ENCODE measurements at places on chromosomes 16 and 17.

- no peak for DNase-seq
These were observed 598 bp upstream of the PGAP3 start for GRCh38 chr17:39688475-39688835.

GRCh38 chr16:76777721-76778465, 413.1 kb upstream of the MON1B start:
- DNase-seq: no peak

- no peak for DNase-seq
These were observed 177.0 kb upstream of the IRX6 start for GRCh38 chr16:55146966-55147365.

DNA sequence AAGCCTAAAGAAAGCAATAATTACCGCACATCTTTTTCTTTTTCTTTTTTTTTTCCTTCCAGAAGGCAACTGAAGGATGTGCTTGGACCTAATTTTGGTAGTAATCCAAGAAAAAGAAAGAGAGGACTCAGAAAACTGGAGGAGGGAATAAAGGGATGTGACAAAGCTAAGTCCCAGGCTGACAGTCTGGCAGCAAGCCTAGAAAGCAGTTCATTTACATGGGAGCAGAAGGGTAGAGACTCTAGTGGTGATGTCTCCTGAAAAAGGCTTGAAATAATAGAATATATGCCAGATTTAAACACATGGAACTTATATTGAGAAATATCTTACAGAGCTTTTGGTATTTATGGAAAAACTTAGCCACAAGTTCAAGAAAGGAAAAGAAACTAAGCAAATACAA, 101.0 kb upstream of the SHISA6 start:
- no peak for DNase-seq

DNA sequence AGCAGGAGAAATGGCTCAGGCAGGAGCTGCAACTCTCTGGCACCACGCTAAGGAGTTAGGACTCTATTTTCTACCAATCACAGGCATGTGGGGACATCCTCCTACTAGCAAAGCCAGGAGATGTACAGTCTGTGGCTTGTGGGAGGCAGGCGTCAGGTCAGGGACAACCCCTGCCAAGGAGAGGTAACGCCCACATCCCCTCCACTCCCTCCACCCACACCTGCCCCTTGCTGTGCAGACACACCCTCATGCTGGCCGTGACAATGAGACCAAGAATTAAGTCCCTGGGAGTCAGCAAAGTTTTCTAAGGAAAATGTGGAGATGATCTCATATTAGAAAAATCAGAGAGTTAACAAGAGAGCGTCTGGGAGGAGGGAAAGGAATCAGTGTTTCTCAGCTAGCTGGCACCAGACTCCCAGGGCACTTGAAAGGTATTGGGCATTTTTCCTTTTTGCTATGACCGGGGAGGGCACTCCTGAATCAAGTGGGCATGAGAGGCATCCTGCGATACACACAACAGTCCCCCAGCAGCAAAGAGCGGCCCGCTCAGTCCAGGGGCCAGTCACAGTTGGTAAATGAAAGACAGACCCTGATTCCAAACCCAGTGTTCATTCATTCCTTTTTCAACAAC, 87.3 kb upstream of the RPL38 start:
- DNase-seq: no peak

GRCh38 chr17:76277300-76278267, 12.4 kb downstream of the UBALD2 start:
- DNase-seq: no peak

GRCh38 chr17:1649844-1650501, at the start of gene RILP:
Gene RILP, minus strand, starts transcription at chr17:1649866. Its CDS starts 62 bp downstream, at chr17:1649804.
- DNase-seq: peak; percentile 70

GRCh38 chr17:27513849-27514248, 57.6 kb downstream of the KSR1 start:
- DNase-seq: no peak

DNA sequence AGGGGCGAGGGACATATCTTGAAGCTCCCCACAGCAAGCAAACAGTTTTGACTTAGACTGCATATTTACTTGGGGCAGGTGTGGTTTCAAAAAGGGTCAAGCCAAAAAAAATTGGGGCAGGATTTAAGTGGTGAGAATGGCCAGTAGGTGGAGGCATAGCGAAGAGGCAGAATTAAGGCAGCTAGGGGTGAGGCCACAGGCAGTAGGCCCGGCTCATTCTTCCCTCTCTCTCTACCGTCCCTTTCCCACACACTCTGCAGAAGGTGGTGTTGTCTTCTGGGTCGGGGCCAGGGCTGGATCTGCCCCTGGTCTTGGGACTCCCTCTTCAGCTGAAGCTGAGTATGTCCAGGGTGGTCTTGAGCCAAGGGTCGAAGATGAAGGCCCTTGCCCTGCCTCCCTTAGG, 2.6 kb downstream of the SHBG start:
- peak; percentile 75 for DNase-seq

- DNase-seq: no peak
These were observed 69.8 kb downstream of the MRM3 start for GRCh38 chr17:851924-852323.

DNA sequence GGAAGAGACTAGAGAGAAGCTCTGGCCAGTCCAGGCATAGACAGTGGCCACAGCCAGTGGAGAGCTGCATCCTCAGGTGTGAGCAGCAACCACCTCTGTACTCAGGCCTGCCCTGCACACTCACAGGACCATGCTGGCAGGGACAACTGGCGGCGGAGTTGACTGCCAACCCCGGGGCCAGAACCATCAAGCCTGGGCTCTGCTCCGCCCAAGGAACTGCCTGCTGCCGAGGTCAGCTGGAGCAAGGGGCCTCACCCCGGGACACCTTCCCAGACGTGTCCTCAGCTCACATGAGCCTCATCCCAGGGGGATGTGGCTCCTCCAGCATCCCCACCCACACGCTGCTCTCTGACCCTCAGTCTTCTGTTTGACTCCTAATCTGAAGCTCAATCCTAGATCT, 3.2 kb downstream of the RHBDF1 start:
- no peak for DNase-seq

DNA sequence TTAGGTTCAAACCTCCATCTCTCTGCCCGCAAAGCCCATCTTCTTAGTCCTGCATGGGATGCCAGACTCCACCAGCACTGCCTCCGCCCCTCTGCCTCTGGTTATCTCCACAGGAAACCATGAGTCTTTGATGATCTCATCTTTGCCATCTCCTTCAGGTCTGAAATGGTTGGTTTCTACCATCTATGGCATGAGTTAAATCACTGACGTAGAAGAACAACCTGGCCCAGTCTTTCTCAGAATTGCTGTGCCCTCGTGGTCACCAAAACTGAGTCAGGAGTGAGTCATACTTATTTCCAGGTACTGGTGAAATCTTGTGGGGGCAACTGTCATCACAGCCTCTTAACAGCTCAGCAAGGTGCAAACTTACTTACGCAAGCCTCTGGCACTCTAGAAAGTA, 468.7 kb upstream of the C16orf82 start:
- DNase-seq: no peak

DNA sequence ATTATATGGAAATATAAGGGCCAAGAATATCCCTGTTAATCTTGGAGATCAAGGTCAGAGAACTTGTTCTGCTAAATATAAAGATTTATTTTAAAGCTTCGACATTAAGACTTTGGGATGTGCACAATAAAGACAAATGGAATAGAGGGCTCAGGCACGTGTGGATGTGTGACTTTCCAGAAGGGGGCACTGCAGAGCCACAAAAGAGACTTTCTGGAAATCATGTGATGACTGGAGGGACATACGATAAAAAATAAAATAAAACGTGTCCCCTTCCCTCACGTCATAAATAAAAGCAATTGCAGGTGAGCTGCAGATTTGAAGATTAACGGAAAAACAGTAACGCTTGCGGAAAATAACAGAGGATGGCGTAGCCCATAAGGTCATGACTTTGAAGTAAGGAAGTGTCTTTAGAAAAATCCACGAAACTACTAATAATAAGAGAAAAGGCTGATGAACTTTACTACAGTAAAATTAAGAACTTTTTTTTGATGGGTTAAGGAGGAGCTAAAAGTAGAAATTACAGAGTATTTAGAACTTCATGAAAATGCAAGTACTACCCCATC, 9.4 kb upstream of the ENGASE start:
- peak; percentile 83 for DNase-seq

GRCh38 chr16:78821335-78821734, 721.9 kb downstream of the WWOX start:
- DNase-seq: no peak

DNA sequence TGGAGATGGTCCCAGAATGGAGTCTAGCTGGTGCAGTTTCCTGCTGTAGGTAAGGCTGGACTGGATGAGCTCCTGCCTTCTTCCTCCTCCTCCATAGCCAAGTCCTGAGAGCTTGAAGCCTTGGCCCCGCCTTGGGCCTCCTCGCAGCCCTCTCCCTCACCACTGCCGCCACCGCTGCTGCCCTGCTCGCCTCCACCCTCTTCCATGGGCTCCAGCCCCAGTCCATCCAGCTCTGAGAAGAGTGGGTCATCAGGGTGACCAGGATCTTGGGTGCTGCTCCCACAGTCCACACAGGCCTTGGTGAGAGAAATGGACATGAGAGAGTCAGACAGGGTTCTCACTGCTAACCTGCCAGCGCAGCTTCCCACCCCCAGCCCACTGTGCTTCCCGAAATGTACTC, 11.2 kb downstream of the PER1 start:
- no peak for DNase-seq

- no peak for DNase-seq
These were observed 4.5 kb upstream of the MRPL38 start for GRCh38 chr17:75909051-75909811.

- DNase-seq: no peak
These were observed 509.6 kb downstream of the CDH13 start for GRCh38 chr16:83136419-83136818.

- DNase-seq: no peak
These were observed 441.0 kb upstream of the SOX9 start for GRCh38 chr17:71679832-71680231.

DNA sequence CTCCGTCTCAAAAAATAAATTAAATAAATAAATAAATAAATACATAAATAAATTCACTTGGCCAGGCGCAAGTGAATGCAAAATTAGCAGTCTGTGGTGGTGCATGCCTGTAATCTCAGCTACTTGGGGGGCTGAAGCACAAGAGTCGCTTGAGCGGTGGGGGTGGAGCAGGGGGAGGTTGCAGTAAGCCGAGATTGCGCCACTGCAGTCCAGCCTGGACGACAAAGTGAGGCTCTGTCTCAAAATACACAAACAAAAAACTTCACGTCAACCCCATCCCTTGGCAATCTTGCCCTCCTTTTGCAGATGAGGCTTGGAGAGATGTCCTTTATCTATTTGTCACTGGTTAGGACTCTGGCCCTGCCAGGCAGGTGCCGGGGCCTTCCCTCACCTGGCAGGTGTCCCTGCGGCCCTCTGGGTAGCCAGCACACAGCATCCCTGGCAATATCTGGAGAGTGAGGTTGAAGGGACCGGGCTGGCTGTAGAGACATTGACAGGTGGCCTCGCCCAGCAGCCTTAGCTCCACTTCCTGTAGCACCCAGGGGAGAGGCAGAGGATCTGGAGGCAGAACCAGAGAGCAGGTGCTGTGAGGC, 4.4 kb downstream of the PRSS36 start:
- DNase-seq: no peak

DNA sequence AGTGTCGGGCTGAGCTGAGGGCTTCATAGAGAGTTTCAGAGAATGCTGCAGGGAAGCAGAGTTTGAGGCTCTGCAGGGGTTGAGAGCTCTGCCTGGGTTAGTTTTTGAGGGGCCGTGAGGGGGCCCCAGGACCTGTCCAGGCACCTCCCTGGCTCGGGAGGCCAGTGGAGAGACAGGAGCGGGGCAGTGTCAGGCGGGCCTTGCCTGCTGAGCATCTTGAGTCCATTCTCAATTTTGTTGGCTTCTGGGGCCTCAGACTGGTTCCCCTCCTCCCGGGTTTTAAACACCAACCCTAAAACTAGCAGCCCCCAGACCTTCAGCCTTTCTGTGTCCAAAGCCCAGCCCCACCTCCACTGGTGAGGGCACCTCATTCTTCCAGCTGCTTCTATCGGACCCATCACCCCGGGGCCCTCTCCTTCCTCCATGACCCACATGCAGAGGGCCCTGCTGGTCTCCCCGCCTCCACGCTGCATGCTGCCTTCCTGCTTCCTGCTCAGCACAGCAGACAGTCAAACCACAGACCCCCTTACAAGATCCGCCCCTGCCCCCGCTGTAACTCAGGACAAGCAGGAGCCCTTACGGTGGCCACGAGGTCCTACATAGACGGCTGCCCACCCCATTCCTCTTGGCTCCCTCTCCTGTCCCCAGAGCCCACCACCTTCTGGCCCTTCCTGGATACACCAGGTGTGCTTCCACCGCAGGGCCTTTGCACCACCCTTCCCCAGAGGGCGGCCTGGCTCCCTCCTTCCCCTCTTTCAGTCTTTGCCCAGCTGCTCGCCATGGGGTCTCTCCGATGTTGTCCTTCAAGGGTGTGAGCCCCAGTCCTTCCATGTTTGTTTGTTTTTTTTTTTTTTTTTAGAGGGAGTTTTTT, 3.8 kb downstream of the RNF213 start:
- DNase-seq: peak; percentile 58

GRCh38 chr17:80657561-80657960, 112.9 kb downstream of the RPTOR start:
- no peak for DNase-seq

DNA sequence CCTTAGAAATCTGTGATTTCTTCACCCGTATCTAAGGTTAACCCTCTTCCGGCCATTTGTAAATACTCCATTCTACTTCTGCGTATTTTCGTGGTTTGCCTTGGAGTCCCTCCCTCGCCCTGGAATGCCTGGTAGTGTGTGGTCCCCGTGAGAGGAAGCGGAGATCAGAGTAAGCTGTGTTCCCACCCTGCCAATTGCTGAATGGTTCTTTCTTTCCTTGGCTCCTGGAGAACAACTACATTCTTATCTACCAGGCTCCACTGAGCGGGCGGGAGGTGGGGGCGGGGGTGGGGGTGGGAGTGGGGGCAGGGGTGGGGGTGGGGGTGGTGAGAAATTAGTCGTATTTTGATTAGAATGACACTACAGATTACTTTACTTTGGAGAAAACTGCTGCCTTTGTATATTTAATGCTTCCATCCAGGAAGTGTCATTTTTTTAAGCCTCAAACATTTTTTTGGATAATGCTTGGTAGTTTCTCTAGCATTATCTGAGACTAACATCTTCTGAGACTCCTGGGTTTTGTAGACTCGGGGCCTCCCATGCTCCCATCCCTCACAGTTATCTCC, 20.9 kb upstream of the FASN start:
- DNase-seq: no peak

GRCh38 chr17:68020409-68020756, 15.2 kb upstream of the KPNA2 start:
- DNase-seq: no peak

GRCh38 chr17:28667870-28668269, 5.9 kb downstream of the SUPT6H start:
- no peak for DNase-seq

DNA sequence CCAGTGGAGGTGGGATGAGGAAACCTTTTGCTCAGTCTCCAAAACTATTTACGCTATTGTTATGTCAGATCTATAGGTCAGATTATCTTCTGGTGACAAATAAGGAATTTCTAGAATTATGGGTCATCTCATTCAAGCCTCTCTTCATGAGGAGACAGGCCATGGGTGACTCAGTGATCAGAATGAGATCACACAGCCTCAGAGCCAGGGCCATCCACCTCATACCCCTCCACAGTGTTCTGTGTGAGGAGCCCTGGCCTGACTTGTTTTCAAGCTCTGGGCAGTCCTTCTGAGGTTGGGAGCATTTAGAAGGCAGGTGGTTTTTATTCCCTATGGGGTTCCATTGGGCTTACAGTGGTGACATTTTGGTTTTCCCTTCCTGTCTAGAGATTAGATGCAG, 26.5 kb downstream of the YPEL2 start:
- DNase-seq: peak; percentile 70

- DNase-seq: no peak
These were observed 32.6 kb upstream of the RPL38 start for GRCh38 chr17:74170924-74171323.
